Activated naive CD4-positive, alpha-beta T cell (primary cell): ENCODE measurements at places on chromosomes 5 and 9.
A peak's percentile ranks its signal among the peaks of the same experiment; 100 is the strongest.

- no peak for DNase-seq
Measured at GRCh38 chr9:136160381-136160841, 41.7 kb upstream of the TMEM250 start.

- DNase-seq: no peak
Measured at GRCh38 chr9:88503081-88503844, 31.7 kb upstream of the NXNL2 start.

DNA sequence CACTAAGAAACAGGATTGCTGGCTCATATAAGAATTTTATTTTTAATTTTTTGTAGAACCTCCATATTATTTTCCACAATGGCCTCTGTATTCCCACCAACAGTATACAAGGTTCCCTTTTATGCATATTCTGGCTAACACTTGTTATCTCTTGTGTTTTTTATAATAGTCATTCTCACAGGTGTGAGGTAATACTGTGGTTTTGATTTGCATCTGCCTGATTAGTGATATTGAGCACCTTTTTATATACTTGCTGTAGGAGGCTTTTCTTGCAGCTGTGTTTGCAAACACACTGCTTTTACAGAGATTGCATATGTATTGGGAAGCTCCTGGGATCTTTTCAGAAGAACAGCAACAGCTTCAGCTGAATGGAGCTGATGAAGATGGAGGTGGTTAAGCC lies 164.8 kb downstream of the DEPDC1B start:
- DNase-seq: no peak

- peak; percentile 3 for DNase-seq
Measured at GRCh38 chr5:95621839-95622629, 2.1 kb downstream of the GPR150 start.

GRCh38 chr5:140367256-140368013 lies 7.4 kb downstream of the SLC4A9 start:
- DNase-seq: no peak

GRCh38 chr5:147382776-147383175 lies 127.1 kb downstream of the DPYSL3 start:
- DNase-seq: no peak

GRCh38 chr5:159969966-159970365 lies 39.0 kb upstream of the TTC1 start:
- DNase-seq: no peak

DNA sequence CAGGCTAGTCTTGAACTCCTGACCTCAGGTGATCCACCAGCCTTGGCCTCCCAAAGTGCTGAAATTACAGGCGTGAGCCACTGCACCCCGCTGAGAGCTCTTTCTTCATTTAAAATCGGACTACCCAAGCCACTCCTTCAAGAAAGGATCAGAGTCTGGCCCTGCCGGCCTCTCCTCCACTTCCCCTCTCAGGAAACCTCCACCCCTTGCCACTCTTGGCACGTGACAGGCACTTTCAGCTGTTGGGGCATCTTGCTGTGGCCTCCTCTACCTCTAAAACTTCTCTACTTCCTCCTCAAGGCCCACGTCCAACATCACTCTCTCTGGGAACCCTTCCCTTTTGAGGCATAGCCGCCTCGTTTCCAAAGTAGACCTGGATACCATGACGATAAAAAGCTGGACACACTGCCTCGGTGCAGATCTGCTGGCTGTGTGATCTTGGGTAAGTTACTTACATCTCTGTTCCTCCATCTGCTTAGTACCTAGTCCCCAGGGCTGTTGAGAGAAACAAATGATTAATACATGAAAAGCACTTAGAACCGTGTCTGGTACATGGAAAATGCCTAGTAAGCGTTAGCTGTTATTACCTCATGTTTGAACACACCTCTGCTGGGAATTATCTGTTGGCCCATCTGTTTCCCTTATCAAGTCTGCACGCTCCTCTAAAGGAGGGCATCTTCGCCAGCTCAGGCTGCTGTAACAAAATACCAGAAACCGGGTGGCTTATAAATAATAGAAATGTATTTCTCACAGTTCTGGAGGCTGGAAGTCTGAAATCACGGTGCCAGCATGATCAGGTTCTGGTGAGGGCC lies 55.3 kb downstream of the SMIM23 start:
- DNase-seq: no peak

GRCh38 chr5:74319076-74319475 lies 321.5 kb downstream of the ENC1 start:
- DNase-seq: no peak

DNA sequence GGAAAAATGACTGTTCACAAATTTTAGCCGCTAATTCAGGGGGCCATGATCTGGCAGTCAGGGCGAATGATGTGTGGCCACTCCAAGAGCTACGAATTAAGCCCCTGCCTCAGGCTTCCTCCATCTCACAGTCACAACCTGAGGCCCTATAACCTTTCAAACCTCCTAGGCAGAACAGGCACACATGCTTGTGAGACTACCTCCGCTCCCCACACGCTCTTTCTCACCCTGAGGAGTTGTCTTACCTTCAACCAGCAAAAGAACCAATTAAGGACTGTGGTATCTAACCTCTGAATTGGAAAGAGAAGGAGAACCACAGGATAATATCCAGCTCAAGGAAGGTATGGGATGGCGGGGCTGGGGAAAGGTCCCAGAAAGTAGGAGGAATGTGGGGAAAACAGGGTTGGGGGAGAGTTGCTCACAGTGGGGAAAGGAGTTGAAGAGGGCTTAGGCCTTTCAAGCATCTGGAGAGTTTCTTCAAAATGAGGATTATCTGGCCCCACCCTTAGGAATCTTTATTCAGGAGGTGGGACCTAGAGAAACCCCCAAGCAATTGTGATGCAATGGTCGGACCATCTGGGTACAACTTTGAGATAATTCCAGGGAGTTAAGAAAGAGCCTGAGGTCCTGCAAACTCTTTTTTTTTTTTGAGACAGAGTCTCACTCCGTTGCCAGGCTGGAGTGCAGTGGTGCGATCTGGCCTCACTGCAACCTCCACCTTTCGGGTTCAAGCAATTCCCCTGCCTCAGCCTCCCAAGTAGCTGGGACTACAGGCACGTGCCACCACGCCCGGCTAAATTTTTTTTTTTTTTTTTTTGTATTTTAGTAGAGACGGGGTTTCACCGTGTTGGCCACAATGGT lies 5.5 kb downstream of the PCDH1 start:
- no peak for DNase-seq

DNA sequence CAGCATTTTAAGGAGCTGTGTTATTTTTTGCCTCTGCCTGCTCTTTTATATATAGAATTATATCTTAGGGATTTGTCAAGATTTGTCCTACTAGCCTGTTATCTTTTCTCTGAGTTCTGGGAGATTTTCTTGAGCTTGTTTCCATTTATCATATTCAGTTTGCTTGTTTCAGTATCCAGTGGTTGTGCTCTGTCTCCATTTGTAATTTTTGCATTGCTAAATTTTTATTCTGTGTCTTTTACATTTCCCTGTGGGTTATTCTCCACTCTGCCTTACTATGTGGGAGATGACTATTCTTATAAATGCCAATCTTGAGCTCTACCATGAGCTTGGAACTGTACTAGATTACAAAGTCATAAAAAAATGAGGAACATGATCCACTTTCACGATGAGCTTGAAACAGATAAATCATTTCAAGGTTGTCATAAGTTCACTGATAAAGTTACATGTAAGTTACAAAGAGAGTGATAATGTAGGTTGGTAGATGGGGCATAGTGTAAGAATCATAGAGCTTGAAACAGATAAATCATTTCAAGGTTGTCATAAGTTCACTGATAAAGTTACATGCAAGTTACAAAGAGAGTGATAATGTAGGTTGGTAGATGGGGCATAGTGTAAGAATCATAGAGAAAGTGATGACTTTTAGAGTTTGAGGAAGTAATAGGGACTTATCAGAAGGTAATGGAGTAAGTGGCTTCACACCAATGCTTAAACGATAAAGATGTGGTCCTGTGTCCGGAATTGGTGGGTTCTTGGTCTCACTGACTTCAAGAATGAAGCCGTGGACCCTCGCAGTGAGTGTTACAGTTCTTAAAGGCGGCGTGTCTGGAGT lies 287.3 kb downstream of the ADGRV1 start:
- no peak for DNase-seq

- DNase-seq: no peak
Measured at GRCh38 chr9:106535439-106535838, 327.5 kb upstream of the ZNF462 start.

DNA sequence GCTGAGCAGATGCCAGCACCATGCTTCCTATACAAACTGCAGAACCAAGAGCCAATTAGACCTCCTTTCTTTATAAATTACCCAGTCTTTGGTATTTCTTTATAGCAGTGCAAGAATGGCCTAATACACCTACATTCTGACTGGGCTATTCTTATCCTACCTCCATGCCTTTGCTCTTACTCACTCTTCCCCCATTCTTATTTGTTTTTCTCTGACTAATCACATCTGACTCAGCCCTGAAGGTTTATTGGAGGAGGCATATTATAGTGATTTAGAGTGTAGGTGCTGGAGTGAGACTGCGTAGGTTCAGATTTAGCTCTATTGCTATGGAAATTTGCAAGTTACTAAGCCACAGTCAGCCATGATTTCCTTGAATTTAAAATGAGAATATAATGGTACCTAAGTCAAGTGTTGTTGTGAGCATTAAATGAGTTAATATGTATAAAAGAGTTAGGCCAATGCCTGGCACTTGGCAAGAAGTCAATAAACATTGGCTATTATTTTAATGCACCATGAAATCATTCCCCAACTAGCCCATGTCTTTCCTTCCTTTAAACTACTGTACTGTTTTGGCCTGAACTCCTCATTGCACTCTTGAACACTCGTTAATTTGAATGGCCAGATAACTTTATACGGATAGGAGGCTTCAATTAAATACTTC lies 531.2 kb upstream of the ZNF608 start:
- DNase-seq: no peak

GRCh38 chr5:99621772-99622681 lies 693.2 kb upstream of the CHD1 start:
- DNase-seq: no peak

DNA sequence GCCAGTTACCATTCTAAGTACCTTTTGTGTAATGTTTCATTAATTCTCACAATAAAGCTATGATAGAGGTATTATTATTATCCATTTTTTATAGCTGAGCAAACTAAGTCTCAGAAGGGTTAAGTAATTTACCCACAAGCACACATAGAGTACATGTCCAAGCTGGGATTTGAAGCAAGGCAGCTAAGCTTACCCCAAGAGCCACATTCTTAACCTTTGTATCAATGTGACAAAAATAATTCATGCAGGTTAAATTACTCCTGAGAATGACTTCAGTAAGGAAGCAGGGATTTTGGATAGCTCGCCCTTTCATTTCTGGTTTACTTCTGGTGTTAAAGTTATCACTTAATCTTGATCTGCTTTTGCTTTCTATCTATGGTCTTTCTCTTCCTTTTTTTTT lies 141.9 kb downstream of the ACTBL2 start:
- DNase-seq: no peak

- no peak for DNase-seq
Measured at GRCh38 chr9:71765693-71766092, 2.6 kb downstream of the CEMIP2 start.

- DNase-seq: no peak
Measured at GRCh38 chr9:85212887-85213286, 528.9 kb downstream of the AGTPBP1 start.

DNA sequence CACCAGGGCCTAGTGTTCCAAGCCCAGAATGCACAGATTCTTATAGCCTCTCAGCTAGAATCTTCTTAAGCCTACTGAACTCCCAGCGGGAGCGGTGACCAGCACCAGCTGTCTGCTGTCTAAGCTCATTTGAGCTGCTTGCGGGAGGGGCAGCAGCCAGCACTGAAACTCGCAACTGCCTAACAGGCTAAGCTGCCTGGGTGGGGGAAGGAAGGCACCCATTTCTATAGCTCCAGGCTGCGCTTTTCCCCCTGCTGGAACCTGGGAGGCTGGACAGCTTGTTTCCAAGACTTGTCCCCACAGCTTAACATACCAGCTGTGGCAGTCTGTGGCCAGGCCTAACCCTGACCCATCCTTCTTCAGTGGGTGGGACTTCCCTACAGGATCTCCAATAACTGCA lies 512.9 kb downstream of the EFNA5 start:
- no peak for DNase-seq

DNA sequence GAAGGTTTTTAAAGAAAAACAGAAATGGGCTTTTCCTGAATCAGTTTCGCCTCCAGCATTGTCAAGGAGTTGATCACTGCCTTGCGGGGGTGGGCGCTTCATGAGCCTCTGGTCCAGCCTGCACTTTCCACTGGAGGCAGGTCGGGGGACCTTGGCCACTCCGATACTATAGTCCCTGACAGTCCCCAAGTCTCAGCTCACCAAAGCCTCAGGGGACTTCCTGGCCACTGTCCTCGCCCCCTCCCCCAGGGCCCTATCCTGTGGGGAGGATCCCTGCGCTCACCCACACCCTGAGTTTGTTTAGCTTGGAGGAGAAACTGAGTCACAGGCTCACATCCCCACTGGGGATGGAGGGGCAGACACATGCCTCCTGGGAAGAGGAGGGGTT lies 1.4 kb downstream of the SLC6A19 start:
- no peak for DNase-seq

- no peak for DNase-seq
Measured at GRCh38 chr5:170614720-170615119, 110.9 kb downstream of the KCNIP1 start.

DNA sequence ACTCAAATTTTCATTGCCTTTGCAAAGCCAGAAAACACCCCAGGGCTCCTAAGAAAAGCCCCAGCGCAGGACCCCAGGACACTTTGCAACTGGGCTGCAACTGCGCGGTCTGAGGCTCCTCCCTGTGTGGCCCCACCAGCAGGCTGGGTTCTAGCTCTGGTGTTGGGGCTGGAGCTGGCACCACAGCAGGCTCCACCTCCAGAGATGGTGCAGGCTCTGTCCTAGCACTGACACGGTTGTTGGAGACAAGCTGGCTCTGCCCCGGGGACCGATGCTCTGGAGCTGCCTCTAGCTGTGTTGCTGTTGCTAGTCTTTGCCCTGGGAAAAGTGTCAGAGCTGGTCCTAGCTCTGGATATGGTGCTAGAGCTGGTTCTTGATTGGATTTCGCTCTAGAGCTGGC lies 13.6 kb downstream of the LCN10 start:
- DNase-seq: no peak

- DNase-seq: no peak
Measured at GRCh38 chr9:96080364-96080763, 204.9 kb downstream of the ERCC6L2 start.

DNA sequence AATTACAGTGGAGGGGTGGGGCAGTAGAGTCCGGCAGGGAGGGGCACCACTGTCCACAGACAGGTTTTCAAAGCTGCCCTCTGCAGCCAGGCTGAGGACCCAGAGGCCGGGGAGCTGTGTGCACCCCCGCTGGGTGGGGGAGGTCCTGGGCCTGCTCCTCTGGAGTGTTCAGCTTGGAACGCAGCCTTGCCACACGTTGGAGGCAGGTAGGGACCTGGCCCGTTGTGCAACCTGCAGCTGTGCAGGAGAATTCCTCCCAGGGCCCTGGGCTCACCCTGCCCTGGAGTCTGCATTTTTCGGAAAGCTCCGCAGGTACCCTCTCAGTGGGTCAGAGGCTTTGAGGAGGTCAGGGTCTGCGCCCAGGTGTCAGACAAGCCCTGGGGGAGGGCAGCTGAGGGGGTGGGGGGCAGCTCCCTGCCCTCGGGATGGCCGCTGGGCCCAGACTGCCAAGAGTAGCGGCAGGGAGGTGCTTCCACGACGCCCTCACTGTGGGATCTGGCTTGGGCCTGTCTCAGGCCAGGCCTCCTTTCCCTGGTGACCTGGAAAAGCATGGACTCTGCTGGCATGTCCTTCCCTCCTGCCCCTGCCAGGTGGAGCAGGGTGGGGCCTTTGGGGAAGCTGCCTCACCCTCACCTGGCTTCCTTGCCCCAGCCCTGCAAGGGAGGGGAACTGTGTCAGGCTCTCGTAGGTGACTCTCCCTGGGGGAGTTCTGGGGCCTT lies 29.5 kb downstream of the RXRA start:
- no peak for DNase-seq
